ENCODE measurements at places on chromosomes 5 and 9. TPM values are rescaled to one million over a fixed set of nuclear protein-coding genes. Genes with fewer than 3 reads are reported as not detected.

Gene SPINK7
- total RNA-seq = not detected

Gene ENTPD2
- 2.2 TPM for total RNA-seq

Gene BHMT
- total RNA-seq = 0.44 TPM

Gene TAF11L10
- not detected for total RNA-seq

Gene CDC14B
- total RNA-seq = 20.4 TPM

Gene VLDLR
- total RNA-seq = 106 TPM

Gene SLC6A19
- total RNA-seq = not detected

Gene TRIM23
- 15.5 TPM for total RNA-seq

Gene SOX30
- total RNA-seq = 0.44 TPM

Gene RALGDS
- 29.3 TPM for total RNA-seq
